ENCODE measurements at places on chromosomes 6 and 20. TPM values are rescaled to one million over a fixed set of nuclear protein-coding genes. Genes with fewer than 3 reads are reported as not detected.

IL17F gene
- not detected for total RNA-seq

BEND6 gene
- total RNA-seq, result under 0.01 TPM

POM121L2 gene
- not detected for total RNA-seq

NMBR gene
- not detected for total RNA-seq

HLA-DQB2 gene
- total RNA-seq, result not detected

THBS2 gene
- total RNA-seq, result 0.26 TPM

LZTS3 gene
- 5.9 TPM for total RNA-seq

MAS1 gene
- not detected for total RNA-seq

RALGAPA2 gene
- 34.5 TPM for total RNA-seq

SAPCD1 gene
- 8.0 TPM for total RNA-seq

LGSN gene
- total RNA-seq, result not detected

Measured in dermis lymphatic vessel endothelial cell (primary cell).